ENCODE measurements at places on chromosomes 3 and 15. TPM values are rescaled to one million over a fixed set of nuclear protein-coding genes. Genes with fewer than 3 reads are reported as not detected.

XYLB gene
- 2.9 TPM for polyA plus RNA-seq

GOLGA6D gene
- polyA plus RNA-seq = 0.30 TPM

GRK7 gene
- 0.10 TPM for polyA plus RNA-seq

EFCAB12 gene
- 0.13 TPM for polyA plus RNA-seq

SUSD5 gene
- 1.8 TPM for polyA plus RNA-seq

PXK gene
- 19.4 TPM for polyA plus RNA-seq

MESP2 gene
- polyA plus RNA-seq = 0.35 TPM

- DNase-seq = no peak
Observed at GRCh38 chr3:30078736-30079135, 527.7 kb upstream of the TGFBR2 start.

GRCh38 chr15:39491115-39491885 lies 89.6 kb upstream of the THBS1 start:
- DNase-seq = no peak

- no peak for DNase-seq
Observed at GRCh38 chr15:56184516-56184915, 59.2 kb downstream of the RFX7 start.

DNA sequence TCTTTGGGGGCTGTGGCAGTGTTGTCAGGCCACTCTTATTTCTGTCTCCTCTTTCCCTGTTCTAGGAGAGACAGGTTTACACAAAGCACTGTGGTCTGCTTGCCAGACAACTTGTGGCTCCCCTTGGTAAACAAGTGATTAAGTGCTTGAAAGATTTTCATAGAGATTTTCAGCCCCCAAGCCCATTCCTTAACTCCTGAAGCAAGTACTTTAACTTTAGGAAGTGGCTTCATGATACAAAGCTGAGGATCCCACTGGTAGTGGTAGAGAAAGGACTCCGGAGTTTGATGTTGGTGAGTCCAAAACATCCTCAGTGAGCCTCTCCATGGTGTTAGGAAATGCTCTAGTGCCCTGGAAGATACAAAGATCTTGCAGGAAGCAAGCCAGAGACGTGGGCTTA lies 12.0 kb downstream of the ZBTB38 start:
- DNase-seq = no peak

DNA sequence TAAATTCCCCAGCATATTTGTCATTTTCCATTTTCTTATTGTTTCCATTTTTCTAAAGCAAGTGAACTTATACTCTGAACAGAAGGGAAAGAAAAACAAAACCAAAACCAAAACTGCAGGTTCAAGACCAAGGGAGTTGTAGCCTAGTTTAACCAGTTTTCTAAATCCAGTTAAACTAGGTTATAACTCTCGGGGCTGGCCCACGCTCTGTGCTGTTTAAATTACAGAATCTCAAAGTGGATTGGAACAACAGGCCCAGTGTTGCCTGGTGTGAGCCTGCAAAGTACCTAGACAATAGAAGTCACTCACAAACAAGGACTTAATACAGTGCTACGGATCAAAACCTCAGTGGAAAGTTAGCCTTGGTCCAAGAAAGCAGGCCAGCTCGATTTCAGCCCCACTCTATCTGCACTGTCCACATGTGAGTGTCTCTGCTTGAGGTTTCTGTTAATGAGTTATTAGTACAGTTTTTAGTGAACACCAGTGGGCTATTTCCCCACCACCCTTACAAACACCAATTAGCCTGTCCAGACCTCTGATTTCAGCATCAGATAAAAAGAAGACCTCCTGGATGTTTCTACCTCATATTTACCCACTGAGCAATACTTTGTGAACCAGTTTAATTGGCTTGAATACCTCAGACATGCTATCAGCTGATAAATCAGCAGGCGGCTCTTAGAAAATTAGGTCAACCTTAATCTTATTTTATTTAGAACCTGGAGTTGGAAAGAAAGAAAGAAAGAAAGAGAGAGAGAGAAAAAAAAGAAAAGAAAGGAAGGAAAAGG lies 93.8 kb upstream of the PDZRN3 start:
- DNase-seq = no peak

- DNase-seq = no peak
Observed at GRCh38 chr3:109050591-109051167, 67.3 kb downstream of the MORC1 start.

DNA sequence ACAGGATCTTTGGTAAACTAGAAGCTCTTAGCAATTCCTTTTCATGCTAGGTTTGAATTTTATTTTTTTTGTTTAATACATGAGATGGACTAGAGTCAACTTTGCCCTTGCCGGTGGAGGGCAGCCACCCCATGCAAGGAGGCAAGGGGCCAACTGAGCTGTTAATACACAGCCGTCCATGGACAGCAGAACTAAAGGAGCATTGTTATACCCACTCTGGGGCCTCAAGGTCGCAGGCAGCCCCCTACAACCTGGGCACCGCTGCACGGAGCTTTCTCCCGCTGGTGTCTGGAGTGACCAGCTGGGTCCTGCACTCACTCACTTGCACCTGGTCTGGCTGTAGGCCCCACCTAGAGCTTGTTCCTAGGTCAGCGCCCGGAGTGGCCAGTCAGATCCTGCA lies 47.9 kb upstream of the ACKR4 start:
- DNase-seq = no peak

GRCh38 chr15:44971036-44971435 lies 14.5 kb downstream of the TERB2 start:
- no peak for DNase-seq

- no peak for DNase-seq
Observed at GRCh38 chr15:31606931-31607497, 280.4 kb downstream of the KLF13 start.

GRCh38 chr3:29382409-29382808 lies 101.5 kb downstream of the RBMS3 start:
- no peak for DNase-seq

DNA sequence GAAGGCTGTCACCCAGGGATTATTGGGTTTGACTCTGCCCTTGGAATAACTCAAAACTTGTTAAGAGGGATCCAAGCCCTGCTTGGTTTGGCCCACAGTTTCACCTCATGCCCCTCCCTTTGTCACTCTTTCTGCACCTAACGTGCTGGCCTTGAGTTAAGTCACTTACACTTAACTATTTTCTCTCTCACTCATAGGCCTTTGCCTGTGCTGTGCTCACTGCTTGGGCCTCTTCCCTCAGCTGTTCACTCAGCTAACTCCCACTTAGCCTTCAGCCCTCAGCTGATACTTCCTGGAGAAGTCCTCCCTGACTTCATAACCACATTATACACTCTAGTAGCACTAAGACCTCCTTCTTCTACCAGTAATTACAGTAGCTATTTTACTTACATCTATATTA lies 133.3 kb downstream of the CMSS1 start:
- DNase-seq = no peak

DNA sequence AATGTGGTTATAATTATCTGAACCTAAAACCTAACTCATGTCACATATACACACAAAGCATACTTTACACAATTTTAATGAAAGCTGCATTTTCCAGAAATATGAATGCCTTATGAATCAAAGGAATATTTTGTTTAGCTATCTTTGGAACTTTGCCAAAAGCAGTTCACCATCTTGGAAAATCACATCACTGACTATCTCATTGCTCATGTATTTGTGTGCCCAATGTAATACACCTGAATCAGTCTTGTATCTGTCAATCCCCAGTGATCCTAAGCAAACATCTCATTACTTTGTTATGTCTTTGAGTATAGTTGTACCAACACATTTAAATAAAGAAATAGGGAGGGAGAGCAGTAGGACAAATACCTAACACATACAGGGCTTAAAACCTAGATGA lies 15.6 kb upstream of the CD47 start:
- no peak for DNase-seq

DNA sequence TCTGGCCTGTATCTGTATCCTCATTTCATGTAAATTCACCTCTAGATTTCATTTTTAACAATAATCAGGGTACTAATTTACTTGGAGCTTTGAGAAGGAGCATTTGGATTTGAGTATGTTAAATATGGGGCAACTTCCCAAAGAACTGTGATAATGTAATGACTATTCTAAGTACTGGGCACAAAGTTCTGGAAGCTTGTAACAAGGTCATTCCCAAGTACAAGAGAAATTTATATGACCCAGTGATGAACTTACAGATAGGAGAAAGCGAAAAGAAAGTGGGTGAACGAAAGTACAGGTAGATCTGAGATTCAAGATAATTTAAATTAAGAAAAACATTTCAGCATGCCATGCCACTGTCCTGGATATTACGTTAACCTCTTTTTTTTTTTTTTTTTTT lies 93.8 kb downstream of the MYO5A start:
- no peak for DNase-seq

- peak; percentile 25 for DNase-seq
Observed at GRCh38 chr3:146218880-146219866, 31.7 kb downstream of the PLSCR4 start.

- DNase-seq = no peak
Observed at GRCh38 chr3:57064572-57064971, 4.1 kb downstream of the SPATA12 start.

- no peak for DNase-seq
Observed at GRCh38 chr3:70532806-70533205, 220.4 kb upstream of the MDFIC2 start.

- no peak for DNase-seq
Observed at GRCh38 chr3:69370156-69370883, 15.6 kb downstream of the FRMD4B start.

- no peak for DNase-seq
Observed at GRCh38 chr15:70892912-70893560, 410 bp downstream of the LRRC49 start.

GRCh38 chr3:69161587-69162307 lies 39.4 kb upstream of the LMOD3 start:
- peak; percentile 26 for DNase-seq

- no peak for DNase-seq
Observed at GRCh38 chr15:25944386-25944785, 81.3 kb upstream of the ATP10A start.

DNA sequence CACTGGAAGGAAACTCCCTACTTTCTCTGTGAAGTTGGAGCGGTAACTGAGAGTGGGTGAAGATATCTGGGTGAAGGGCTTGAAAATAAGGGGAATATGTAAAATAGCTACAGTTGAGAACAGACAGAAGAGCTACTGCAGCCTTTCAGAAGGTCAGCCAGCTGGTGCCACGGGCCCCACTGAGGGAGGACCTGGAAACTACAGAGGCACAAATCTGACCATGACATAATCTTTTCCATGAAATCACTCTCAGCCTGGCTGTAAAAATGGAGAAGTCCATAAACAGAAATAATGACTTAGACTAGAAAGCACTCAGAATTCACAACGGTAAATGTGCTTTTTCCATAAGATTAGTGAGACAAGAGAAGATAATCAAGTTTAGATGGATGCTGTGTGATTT lies 46.4 kb downstream of the ST3GAL6 start:
- DNase-seq = no peak

Measured in forelimb muscle (tissue), 1 donor.